Chondrocyte (in vitro differentiated cells): ENCODE measurements at places on chromosomes 4 and X.

DNA sequence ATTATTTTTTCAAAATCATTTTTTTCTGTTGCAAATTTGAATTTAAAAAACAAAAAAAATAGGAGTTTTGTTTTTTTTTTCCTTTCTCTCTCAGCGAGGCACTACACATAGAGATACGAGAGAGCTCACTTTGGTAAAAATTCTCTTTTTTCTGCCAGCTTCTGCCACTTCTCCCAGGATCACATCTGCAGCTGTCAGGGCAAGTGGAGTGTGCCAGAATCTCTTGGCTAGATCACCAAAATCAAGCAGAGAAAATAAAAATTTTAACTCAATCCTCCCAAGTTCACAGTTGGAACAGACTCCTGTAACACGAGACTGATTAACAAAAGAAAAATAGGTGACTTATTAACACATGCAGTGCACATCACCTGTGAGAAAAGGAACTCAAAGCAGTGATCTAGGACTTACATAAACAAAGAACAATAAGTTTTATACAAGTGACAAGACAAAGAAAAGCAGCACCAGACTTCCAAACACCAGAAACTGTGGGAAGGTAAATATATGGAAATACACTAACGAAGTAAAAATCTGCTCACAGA, 213.2 kb upstream of the ZFP42 start:
- no peak for DNase-seq
- peaks cover 1% of the 10 kb centered on the region for H3K36me3 ChIP-seq
- no peak overlapping the region for H3K27ac ChIP-seq
- no peak overlapping the region for H3K4me3 ChIP-seq
- H3K4me1 ChIP-seq = peaks cover 8% of the 10 kb centered on the region
- no peaks in the 10 kb centered on the region for H3K27me3 ChIP-seq

DNA sequence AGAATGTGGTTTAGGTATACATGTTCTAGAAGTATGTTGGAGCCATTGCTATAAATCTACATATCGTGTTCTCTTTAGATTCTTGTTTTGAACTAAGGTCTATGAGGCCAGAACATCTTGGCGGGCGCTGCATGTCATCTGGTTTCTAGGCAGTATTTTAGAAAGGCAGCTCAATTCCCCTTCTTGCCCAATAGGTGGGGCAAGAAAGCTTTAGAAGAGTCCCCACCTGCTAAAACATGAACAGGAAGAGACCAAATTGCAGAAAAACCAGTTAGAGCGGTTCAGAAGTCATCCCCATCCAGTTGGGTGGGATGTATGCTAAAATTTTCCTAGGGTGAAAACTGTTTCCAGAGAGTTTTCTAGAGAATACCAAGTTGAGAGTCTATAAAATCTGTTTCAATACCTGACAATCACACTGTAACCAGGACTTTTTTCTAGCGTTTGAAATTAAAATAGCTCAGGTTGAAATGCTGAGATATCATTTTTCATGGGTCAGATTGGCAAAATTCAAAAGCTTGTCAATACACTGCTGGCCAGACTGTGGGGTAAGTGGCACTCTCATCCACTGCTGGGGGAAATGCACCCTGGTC, 17.5 kb upstream of the SH3KBP1 start:
- no peak overlapping the region for H3K27ac ChIP-seq
- peaks cover 9% of the 10 kb centered on the region for H3K4me1 ChIP-seq
- H3K27me3 ChIP-seq = no peaks in the 10 kb centered on the region
- DNase-seq = no peak

DNA sequence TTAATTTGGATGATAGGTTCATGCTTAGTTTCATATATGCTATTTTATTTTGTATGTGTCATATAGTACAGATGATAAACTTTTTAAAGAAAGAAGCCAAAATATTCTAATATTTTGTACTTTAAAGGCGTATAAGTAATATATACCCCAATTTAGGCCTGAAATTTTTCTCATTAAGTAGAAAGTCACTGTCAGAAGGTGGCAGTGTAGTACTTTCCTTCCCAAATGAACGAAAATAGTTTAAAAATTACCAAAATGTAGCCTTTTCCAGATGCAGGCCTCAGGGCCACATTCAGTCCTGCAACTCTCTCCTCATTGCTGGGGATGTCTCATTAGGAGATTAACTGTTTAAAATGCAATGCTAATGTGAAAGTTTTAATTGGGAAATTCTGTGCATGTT, 1263.6 kb downstream of the C4orf33 start:
- H3K27me3 ChIP-seq = peaks cover 9% of the 10 kb centered on the region
- H3K36me3 ChIP-seq = no peaks in the 10 kb centered on the region
- no peak overlapping the region for H3K4me3 ChIP-seq
- H3K4me1 ChIP-seq = no peaks in the 10 kb centered on the region

GRCh38 chr4:124694946-124695598, 17.5 kb downstream of the ANKRD50 start:
- H3K27ac ChIP-seq = no peak overlapping the region
- H3K27me3 ChIP-seq = no peaks in the 10 kb centered on the region
- H3K4me3 ChIP-seq = no peak overlapping the region
- peaks cover 27% of the 10 kb centered on the region for H3K36me3 ChIP-seq
- no peak for DNase-seq

- H3K4me1 ChIP-seq = peaks cover 20% of the 10 kb centered on the region
- no peak overlapping the region for H3K27ac ChIP-seq
- no peaks in the 10 kb centered on the region for H3K27me3 ChIP-seq
Observed at GRCh38 chr4:26410385-26411293, 79.6 kb downstream of the CCKAR start.

GRCh38 chr4:165059386-165059785, 5.7 kb downstream of the TRIM75 start:
- H3K4me3 ChIP-seq = no peak overlapping the region
- no peak for DNase-seq
- H3K36me3 ChIP-seq = no peaks in the 10 kb centered on the region
- no peaks in the 10 kb centered on the region for H3K4me1 ChIP-seq
- no peak overlapping the region for H3K27ac ChIP-seq
- H3K27me3 ChIP-seq = no peaks in the 10 kb centered on the region

DNA sequence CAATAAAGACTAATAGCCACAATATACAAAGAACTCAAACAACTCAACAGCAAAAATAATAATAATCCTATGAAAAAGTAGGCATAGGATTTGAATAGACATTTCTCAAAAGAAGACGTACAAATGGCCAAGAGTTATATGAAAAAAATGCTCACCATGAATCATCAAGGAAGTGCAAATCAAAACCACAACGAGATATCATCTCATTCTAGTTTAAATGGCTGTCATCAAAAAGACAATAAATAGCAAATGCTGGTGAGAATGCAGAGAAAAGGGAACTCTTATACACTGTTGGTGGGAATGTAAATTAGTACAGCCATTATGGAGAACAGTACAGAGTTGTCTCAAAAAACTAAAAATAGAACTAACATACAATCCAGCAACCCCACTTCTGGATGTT, 18.8 kb downstream of the TLR6 start:
- no peak for DNase-seq
- H3K27ac ChIP-seq = no peak overlapping the region
- H3K36me3 ChIP-seq = peaks cover 11% of the 10 kb centered on the region
- no peak overlapping the region for H3K4me3 ChIP-seq
- no peaks in the 10 kb centered on the region for H3K27me3 ChIP-seq

GRCh38 chr4:12703036-12703435, 781.1 kb downstream of the RAB28 start:
- H3K27ac ChIP-seq = no peak overlapping the region
- H3K4me3 ChIP-seq = no peak overlapping the region
- H3K36me3 ChIP-seq = no peaks in the 10 kb centered on the region
- H3K27me3 ChIP-seq = peaks cover 17% of the 10 kb centered on the region

DNA sequence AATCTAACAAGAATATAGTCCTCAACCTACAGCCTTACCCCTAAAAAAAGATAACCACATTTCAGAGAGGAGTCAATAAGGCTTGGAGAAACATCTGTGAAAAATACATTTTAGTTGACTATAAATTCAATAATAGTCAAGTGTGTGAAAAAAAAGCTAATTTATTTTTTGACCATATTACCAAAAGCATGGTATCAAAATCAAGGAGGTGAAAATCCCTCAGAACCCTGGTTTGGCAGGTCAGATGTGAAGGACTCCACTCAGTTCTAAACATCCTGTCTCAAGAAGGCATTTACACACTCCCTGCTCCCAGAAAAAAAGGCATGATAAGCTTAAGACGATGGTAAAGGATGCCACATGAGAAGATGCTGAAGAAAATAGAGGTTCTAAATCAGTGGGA, 745.1 kb upstream of the TENM3 start:
- no peak overlapping the region for H3K27ac ChIP-seq
- no peaks in the 10 kb centered on the region for H3K36me3 ChIP-seq
- H3K27me3 ChIP-seq = peaks cover 4% of the 10 kb centered on the region

- H3K36me3 ChIP-seq = no peaks in the 10 kb centered on the region
- H3K4me3 ChIP-seq = no peak overlapping the region
- H3K27ac ChIP-seq = no peak overlapping the region
- peaks cover 22% of the 10 kb centered on the region for H3K27me3 ChIP-seq
- H3K4me1 ChIP-seq = no peaks in the 10 kb centered on the region
Observed at GRCh38 chr4:93409035-93409434, 419.5 kb upstream of the ATOH1 start.

- no peak overlapping the region for H3K27ac ChIP-seq
- no peaks in the 10 kb centered on the region for H3K36me3 ChIP-seq
- no peak overlapping the region for H3K4me3 ChIP-seq
- peak; percentile 49 for DNase-seq
Observed at GRCh38 chrX:150968862-150969720, 14.0 kb upstream of the HMGB3 start.

- H3K4me1 ChIP-seq = peaks cover 3% of the 10 kb centered on the region
- no peak for DNase-seq
- H3K4me3 ChIP-seq = no peak overlapping the region
- no peaks in the 10 kb centered on the region for H3K36me3 ChIP-seq
- no peaks in the 10 kb centered on the region for H3K27me3 ChIP-seq
- H3K27ac ChIP-seq = no peak overlapping the region
Observed at GRCh38 chr4:126627255-126627654, 1005.5 kb upstream of the INTU start.

DNA sequence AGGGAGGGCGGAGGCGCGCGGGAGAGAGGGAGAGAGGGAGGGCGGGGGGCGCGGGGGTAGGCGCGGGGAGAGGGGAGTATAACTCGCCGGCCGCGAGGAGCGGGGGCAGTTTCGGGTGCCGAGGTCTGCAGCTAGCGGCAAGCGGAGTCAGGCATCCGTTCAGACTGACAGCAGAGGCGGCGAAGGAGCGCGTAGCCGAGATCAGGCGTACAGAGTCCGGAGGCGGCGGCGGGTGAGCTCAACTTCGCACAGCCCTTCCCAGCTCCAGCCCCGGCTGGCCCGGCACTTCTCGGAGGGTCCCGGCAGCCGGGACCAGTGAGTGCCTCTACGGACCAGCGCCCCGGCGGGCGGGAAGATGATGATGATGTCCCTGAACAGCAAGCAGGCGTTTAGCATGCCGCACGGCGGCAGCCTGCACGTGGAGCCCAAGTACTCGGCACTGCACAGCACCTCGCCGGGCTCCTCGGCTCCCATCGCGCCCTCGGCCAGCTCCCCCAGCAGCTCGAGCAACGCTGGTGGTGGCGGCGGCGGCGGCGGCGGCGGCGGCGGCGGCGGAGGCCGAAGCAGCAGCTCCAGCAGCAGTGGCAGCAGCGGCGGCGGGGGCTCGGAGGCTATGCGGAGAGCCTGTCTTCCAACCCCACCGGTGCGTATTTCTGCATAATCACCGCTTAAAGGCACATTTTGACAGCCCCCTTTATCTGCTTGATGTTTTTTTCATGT, at the start of gene POU4F2:
POU4F2 (plus strand) TSS at position 108 of the 720 bp plus-strand sequence; CDS start at position 356, 248 bp downstream.
- DNase-seq = peak; percentile 90
- no peak within 1 kb of the TSS for H3K27ac ChIP-seq
- peaks cover 2% of the 10 kb centered on the region for H3K36me3 ChIP-seq

GRCh38 chr4:107006218-107006617, 29.9 kb downstream of the DKK2 start:
- H3K4me3 ChIP-seq = no peak overlapping the region
- DNase-seq = no peak
- H3K27ac ChIP-seq = no peak overlapping the region
- no peaks in the 10 kb centered on the region for H3K27me3 ChIP-seq
- peaks cover 61% of the 10 kb centered on the region for H3K4me1 ChIP-seq

DNA sequence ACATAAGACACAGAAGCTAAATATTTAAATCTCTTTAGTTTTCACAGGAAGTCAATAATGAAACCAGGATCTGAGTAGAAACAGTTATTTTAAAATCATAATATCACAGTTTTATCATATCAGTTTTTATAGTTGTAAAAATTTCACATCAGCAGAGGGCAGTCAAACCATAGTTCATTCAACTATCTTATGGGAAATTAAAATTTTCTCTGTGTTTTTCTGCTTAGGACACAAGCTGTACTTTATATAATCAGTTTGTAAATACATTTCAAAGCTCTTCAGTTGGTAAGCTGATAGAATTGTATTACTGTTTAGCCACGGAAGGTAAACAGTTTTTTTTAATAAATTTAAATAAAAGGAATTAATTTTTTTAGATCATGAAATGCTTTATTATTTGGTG, 204.8 kb upstream of the NUDT6 start:
- no peak for DNase-seq
- H3K4me1 ChIP-seq = peaks cover 21% of the 10 kb centered on the region
- no peak overlapping the region for H3K27ac ChIP-seq
- H3K4me3 ChIP-seq = no peak overlapping the region
- H3K36me3 ChIP-seq = no peaks in the 10 kb centered on the region

GRCh38 chr4:184819786-184820185, 6.0 kb downstream of the ACSL1 start:
- no peaks in the 10 kb centered on the region for H3K27me3 ChIP-seq
- peaks cover 36% of the 10 kb centered on the region for H3K4me1 ChIP-seq
- DNase-seq = no peak
- no peak overlapping the region for H3K4me3 ChIP-seq
- no peaks in the 10 kb centered on the region for H3K36me3 ChIP-seq

GRCh38 chr4:66554826-66555225, 884.5 kb upstream of the EPHA5 start:
- H3K4me1 ChIP-seq = peaks cover 39% of the 10 kb centered on the region
- peaks cover 9% of the 10 kb centered on the region for H3K36me3 ChIP-seq
- peak overlapping the region; percentile 45 for H3K27ac ChIP-seq
- no peaks in the 10 kb centered on the region for H3K27me3 ChIP-seq

DNA sequence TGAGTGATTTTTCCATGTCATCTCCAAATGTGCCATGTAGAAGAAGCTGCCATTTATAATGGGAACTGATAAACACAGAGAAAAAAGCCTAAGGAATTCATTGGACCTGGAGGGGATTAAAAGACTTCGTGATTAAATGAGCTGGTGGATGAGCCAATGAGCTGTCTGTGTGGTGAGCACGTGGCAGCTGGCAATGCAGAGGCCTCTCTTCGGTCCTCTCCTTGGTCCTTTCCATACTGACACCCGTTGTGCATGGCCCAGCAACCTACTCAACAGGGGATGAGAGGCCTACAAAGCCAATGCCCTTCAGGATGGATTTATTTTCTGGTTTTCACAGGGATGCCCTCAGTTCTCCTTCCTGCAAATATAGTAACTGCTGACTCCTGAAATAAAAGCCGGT, 87.7 kb upstream of the STS start:
- H3K4me3 ChIP-seq = no peak overlapping the region
- no peaks in the 10 kb centered on the region for H3K27me3 ChIP-seq
- H3K27ac ChIP-seq = no peak overlapping the region
- no peak for DNase-seq
